ENCODE measurements at places on chromosomes 5 and 9.

GRCh38 chr5:114296191-114296590, 65.7 kb upstream of the KCNN2 start:
- DNase-seq, result no peak

- DNase-seq, result no peak
Observed at GRCh38 chr9:99135456-99135855, 30.5 kb downstream of the TGFBR1 start.

DNA sequence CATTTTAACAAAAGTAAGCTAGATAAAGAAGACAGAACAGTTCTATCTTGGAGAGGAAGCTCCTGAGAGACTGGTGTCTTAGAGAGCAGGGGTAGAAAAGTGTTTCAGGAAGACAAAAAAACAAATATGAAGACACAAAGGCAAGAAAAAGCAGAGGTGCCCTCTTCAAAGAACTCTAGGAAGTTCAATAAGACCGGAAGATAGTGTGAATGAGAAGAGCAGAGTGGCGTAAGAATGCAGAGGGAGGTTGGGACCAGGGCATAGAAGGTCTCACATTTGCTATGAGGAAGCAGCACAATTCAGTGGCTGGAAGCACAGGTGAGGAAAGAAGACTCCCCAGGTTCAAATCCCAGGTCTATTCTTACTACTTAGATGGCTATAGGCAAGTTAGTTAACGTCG, 22.6 kb downstream of the TMEM245 start:
- DNase-seq, result no peak

DNA sequence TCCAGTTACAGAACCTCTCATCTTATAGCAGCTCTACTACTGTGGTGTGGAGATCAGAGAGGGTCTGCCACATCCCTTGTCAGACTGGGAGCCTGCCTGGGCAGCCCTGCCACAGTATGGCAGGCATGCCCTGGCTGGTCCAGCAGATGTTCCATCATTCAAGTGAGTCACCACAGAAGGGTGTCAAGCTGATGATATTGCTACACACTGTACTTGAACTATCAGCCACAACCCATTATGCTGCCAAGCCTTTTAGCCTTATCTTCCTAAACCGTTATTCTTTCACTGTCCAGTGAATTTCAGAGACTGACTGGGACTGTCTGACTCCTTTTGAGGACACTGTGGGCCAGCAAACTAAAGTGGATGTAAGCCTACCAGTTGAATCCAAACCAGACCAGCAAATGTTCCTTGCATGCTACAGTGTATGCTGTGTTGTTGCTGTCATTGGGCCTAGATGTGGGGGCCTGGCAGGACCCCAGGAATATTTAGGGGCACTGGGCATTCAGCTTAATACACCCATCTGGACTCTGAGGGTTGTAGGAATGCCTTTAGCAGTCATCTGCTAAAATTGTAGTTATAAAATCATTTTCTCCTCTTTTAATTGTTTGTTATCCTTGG, 202.6 kb downstream of the NR3C1 start:
- no peak for DNase-seq

DNA sequence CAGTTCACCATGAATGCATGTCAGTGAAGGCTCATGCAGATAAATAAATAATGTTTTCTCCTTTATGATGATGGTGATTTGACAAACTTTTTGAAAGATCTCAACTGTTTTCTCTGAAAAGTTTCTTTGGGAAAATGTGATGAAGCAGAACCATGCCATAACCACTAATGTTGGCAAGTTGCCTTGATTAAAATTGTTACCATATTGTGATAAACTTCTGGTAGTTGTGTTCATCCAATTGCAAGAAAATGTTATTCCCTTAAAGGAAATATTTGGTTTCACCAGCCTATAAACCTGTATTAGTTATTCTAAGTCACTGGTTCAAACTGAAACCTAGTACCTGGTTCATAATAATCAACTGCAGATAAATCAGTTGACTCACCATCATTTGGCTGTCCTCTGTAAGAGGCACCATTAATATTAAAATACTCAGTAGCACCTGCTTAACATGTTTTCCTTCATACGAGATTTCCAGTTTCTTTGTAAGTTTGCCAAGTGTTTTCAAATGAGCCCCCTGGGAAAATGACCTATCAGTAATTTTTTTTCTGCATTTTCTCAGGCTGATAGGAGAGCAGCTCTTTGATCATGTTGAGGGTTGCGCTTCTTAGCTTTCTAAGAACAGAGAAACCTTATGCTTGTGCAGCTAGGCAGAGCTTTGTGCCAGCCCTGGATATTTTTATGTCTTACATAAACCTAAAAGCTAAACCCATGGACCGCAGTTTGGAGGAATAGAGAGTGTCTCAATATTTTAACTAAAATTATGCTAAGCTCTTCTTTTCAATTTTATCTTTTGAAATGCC, 88.0 kb downstream of the LURAP1L start:
- no peak for DNase-seq

Measured in nucleus accumbens (tissue), 56 donors.